ENCODE measurements at places on chromosomes 12 and 14.
A peak's percentile ranks its signal among the peaks of the same experiment; 100 is the strongest.

- DNase-seq, result no peak
These were observed 79.0 kb upstream of the PRKD1 start for GRCh38 chr14:30006695-30007094.

- no peak for DNase-seq
These were observed 226.2 kb downstream of the NUBPL start for GRCh38 chr14:31787377-31787776.

- DNase-seq, result peak; percentile 69
These were observed 150.8 kb upstream of the FSCB start for GRCh38 chr14:44657696-44658388.

GRCh38 chr12:106981788-106982187, 5.2 kb downstream of the MTERF2 start:
- DNase-seq, result no peak

DNA sequence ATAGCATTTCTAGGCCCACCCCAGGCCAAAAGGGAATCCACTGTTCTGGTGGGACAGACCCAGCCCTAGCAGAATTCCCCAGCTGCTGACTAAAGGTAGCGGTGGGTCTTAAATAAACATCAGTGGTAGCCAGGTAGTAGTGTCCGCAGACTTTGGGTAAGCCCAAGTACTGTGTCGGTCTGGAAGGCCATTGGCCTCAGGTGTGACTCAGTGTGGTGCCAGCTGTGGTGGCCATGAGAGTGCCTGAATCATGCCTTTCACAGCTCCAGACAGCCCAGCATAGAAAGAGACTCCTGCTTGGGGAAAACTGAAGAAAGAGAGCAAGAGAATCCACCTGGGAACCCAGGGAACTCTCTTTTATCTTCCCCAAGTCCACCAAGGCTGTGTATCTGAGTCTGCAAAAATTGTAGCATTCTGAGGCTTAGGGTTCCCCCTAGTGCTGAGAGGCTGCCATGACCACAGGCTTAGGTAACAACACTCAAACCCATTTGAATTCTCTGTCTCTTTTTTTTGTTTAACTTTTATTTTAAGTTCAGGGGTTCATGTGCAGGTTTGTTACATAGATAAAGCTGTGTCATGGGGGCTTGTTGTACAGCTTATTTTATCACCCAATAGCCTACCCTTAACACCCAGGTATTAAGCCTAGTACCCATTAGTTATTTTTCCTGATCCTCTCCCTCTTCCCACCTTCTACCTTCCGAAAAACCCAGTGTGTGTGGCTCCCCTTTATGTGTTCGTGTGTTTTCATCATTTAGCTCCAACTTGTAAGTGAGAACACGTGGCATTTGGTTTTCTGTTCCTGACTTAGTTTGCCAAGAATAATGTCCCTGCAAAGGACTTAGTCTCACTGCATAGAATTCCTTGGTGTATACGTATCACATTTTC, 16.7 kb upstream of the CD163L1 start:
- DNase-seq, result no peak

- DNase-seq, result peak; percentile 23
These were observed 399.0 kb downstream of the NAV3 start for GRCh38 chr12:78229591-78230101.

DNA sequence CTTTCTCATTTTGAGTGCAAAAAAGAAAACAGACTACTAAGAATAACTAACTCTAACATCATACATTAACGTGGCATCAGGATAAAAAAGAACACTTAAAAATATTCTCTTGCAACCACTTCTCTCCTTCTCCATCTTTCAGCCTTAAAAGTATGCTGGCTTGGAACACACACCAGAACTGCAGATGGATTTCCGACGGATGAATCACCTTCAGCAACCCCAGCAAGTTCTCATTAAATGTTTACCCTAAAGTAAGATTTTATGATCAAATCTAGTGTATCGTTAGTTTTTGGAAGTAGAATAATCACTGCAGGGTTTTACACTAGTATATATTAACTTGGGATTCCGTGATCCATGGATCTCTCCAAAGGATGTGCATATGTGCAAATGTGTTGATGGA, 1.2 kb downstream of the NEK9 start:
- no peak for DNase-seq

DNA sequence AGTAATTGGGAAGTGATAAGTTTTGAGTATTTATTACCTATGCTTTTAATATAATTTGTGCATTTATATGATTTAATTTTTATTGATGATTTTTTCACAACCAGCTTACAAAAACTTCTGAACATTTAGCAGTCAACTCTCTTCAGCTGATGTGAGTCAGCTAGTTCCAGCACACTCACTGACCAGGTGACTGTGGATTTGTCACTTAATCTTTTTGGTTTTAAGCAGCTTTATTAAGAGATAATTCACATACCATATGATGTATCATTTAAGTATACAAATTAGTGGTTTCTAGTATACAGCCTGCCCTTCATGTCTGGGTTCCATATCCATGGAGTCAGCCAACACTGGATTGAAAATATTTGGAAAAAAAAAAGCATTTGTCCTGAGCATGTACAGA, 103.5 kb downstream of the SYNE2 start:
- no peak for DNase-seq

DNA sequence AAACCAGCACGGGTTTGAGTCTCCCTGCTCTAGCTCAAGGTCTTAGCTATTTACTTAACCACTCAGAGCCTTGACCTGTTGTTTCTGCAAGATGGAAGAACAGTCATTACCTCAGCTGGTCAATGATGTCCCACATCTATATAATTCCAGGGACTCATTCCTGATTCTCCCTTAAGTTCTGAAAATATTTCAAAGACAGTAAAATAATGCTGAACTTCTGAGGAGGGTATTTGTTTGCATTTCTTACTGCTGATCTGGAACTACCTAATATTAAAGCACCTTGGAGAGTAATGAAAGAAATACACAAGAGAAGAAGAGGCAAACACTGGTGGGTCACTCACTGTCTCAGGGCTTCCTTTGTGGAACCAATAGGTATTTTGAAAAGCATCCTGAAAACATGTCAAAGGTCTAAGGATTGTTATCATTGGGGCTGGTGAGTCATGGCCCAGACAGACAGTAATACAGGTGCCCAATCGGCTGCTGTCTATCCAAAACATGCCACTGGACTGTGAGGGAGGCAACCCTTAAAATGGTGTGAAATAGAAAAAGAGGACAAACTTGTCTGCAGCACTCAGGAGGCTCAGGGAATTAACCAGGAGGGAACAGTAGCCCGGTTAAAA, 88.7 kb upstream of the EGLN3 start:
- DNase-seq, result no peak
